ENCODE measurements at places on chromosomes 7 and 10.

DNA sequence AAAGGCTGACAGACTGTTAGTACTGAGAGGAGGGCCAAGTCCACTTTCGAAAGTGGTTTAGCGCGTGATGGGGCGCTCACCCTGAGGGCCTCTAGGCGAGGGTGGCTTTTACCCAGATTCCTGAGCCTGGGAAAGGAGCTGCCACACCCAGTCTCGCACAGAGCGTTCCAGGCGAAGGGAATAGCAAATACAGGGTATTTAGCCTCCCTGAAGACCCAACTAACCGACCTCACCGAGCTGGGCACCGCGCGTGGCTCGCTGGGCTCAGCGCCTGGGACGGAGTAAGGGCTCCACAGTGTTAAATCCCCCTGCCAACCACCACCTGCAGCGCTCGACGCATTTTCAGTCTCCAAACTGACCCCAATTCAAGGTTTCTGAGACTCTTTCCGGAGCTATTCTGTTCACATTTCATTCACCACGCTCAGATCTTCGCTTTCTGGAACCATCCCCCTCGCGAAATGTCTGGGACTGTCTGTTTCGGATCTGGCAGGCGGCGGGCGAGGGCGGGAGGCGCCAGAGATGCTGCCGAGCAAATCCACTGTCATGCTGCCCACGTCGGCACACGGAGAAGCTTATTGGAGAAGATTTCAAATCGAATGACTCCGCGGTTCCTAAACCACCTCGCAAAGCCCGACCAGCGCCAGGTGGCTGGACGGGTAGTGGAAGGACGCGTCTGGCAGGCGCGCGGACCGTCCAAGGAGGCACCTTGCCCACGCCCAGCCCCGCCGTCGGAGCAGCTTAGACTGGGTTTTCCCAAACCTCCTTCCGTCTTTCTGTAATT lies 1.4 kb upstream of the OSBPL3 start:
- DNase-seq, result peak; percentile 53

GRCh38 chr7:86706406-86706805 lies 62.7 kb downstream of the GRM3 start:
- DNase-seq, result no peak

- no peak for DNase-seq
Measured at GRCh38 chr7:92709912-92710311, 119.7 kb upstream of the FAM133B start.

- peak; percentile 39 for DNase-seq
Measured at GRCh38 chr10:105187243-105187642, 546.2 kb downstream of the SORCS3 start.

DNA sequence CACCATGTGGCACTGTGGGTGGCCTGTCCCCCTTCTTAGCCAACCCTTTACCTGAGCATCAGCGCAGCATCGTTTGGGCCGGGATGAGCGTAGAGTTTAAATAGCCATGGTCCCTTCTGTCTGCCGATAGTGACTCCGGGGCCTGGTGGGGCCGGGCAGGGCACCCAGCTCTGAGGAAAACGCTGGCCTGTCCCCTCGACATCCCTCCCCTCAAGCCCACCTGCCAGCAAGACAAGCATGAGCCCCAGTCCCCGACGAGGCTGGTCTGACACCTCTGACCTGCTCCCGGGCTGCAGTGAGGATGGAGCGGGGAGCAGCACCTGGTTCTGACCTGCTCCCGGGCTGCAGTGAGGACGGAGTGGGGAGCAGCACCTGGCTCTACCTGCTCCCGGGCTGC lies 31.1 kb upstream of the CNPY1 start:
- DNase-seq, result no peak

GRCh38 chr7:107355616-107356015 lies 114.2 kb upstream of the GPR22 start:
- peak; percentile 76 for DNase-seq

DNA sequence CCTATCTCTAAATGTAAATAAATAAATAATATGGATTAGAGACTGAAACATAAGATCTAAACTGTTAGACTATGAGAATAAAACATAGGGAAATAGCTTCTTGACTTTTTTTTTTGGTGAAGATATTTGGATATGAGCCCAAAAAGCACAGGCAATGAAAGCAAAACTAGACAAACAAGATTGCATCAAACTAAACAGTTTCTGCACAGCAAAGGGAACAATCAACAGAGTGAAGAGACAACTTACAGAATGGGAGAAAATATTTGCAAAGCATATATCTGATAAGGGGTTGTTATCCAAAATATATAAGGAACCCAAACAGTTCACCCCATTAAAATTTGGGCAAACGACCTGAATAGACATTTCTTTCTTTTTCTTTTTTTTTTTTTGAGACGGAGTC lies 148.1 kb downstream of the SUGCT start:
- no peak for DNase-seq

DNA sequence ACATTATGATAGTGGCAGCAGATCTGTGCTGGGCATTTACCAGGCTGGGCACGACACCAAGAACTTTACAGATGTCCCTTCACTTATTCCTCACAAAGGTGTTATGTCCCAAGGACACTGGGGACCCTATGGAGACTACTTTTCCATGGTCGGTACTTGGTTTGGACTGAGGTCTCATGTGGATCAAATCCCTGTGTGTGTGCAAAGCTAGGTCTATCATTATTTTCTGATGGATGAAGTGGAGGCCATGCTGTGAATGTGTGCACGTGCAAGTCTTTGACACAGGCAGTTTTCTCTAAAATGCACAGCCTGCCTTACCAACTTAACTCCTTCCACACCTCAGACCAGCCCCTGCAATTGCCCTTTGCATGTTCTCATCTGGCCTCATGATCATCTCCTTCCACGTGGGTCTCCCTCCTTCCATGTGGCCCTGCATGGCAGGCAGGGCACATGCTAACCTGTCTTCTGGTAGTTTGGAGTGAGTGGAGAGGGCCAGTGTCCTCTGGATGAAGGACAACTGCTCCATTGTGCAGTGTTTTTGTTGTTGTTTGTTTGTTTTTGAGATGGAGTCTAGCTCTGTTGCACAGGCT lies 16.0 kb upstream of the ZNF273 start:
- no peak for DNase-seq

DNA sequence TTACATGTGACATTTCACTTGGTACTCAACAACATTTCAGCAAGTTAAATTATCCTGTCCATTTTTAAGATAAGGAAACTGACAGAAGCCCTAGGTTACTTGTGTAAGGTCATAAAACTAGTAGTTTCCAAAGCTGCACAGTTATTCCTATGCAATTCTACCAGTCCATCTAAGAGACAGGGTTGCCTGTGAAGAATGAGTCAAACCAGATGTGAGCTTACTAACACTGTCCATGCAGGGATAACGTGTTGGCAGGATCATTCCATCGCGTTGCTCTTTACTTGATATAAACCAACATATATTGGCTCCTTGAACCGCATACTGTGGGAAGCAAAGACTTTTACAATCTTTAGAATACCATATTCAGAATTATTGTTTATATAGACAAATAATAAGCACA lies 280.9 kb upstream of the HGF start:
- peak; percentile 73 for DNase-seq

DNA sequence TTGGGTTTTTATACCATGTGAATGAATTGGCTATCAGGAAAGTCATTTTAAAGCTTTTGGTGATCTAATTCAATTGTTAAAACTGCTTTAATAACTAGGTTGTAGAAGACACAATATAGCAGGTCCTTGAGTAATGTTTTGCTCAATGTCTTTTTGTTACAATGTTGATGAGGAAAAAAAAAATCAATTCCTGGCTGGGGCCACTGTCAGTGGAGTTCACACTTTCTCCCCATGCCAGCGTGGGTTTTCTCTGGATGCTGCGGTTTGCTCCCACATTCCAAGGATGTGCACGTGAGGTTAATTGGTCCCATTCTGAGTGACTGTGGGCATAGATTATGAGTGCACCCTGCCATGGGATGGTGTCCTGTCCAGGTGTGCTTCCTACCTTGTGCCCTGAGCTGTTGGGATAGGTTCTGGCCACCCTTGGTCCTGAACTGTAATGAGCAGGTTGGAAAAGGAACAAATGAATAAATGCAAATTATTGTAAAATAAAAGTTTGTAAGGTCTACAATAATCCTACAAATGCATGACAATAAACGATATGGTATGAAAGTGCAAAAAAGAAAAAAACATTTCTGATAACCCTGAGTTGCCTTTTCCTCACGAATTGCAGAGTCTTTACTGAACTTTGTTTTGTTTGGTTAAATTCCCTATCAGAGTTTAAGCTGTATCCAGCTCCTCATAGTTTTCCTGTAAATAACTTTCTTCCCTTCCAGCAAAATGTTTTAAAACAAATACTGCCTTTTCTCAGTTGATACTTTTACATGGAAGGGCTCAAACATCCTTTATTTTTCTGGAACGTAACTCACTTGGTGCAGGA lies 62.7 kb downstream of the AKR1C4 start:
- DNase-seq, result no peak

DNA sequence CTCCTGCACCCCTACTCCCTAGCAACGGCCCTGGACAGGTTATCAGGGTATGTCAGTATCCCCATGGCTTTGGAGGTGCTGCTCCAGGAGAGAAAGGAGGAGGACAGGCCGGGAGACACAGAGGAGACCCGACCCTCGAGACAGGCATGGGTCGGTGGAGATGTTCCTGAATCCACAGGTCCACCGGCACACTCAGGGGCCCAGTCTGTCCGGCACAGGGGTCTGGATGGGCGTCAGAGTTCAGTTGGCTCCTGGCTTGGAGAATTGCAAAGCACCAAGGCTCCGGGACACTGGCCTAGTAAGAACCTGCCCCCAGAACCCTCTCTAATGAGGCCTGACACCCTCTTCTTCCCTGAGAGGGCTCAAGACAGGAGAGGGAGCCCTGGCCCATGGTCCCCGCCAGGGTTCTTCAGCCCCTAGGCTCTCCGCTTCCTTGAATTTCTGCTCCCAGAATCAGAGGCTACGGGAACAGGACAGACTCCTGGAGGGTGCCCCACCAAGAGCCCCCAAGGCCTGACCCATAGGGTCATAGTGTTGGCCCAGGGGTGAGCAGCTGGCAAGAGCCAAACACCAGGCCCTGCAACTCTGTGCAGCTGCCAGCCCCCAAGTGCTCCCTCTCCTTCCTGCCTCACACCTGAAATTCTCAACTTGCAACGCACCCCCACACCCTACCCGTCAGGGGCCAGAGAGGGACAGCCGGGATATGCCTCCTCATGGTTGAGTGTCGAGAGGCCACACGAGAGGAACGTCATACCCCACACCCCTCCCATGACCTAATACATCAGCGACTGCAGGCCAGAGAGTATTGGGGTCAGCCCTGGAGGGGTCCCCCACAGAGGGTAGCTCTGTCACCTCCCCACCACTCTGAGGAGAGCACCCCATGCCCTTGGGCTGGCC lies 5.5 kb upstream of the IRF5 start:
- no peak for DNase-seq

DNA sequence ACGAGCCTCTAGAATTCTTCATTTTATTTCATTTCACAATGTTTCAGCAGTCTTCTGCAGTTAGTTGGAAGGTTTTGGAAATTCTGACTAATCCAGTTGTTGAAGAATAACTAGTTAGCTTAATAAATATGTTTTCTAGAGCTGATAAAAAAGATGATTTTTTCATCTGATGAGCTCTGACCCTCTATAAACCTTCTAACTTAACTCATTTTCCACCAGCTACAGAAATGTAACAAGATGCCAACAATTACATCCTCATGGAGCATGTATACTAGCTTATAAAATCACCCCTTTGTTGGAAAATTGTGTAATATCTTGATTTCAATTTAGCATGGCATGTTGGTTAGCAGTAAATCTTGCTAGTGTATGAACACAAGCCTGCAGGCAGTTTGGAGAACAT lies 33.1 kb downstream of the KAT6B start:
- no peak for DNase-seq

DNA sequence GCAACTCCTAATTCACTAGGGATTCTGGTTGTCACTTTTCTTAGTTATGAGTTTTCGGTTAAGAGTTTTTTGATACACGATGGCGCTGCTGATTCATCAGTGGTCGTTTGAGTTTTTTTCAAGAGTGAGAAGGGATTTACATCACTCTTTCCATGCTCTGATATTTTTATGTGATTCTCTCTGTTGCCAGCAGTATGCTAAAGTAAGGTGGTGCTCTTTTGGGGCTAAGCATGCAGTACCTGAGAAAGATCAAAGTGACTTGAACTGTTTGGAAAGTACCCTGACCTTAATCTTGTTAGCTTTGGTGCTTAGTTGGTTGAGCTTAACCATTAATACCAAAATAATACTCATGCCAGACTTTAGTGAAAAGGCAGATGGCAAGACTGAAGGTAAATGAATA lies 28.1 kb downstream of the STAMBPL1 start:
- DNase-seq, result no peak

- no peak for DNase-seq
Measured at GRCh38 chr10:1050554-1050953, 1.6 kb upstream of the IDI1 start.

- DNase-seq, result peak; percentile 87
Measured at GRCh38 chr7:24882989-24883621, 96.9 kb downstream of the OSBPL3 start.

DNA sequence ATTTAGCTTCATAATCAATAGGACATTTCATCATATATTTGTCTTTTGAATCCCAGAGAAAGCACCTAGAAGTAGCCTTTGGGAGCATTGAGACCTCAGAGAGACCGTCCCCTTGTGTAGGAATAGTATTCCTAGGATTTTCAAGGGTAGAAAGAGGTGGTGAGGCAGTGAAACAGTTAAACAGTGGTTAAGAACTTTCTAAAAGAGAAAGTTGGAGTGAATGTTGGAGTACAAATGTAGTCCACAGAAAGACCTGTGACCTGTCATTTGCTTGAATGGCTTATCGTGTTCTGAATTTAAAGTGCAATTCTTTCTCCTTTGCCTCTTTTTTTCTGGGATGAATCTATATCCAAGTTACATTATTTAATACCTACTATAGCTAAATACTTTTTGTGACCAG lies 30.0 kb downstream of the GBF1 start:
- no peak for DNase-seq

- DNase-seq, result peak; percentile 47
Measured at GRCh38 chr10:23157691-23158369, 34.3 kb upstream of the PTF1A start.

GRCh38 chr7:68417659-68418058 lies 1180.6 kb upstream of the AUTS2 start:
- DNase-seq, result no peak

GRCh38 chr7:1663223-1663622 lies 6.9 kb upstream of the ELFN1 start:
- DNase-seq, result no peak

DNA sequence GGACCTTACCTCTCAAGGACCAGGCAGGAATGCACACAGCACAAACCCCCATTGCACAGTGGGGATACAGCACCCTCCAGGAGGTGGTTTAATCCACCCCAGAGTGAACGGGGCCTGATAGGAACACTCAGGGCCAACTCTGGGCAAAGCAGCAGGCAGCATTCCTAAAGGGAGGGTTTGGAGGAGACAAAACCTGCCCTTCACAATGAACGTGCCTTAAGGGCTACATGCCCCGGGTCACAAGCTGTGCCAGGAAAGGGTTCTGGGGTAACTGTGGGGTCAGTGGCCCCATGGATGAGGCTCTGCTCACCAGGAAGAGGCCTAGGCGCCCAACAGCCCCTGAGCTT lies 1.1 kb downstream of the GPRIN2 start:
- no peak for DNase-seq

- DNase-seq, result peak; percentile 56
Measured at GRCh38 chr7:2608921-2609411, 22.8 kb upstream of the TTYH3 start.

GRCh38 chr7:46421441-46422230 lies 500.6 kb upstream of the IGFBP3 start:
- DNase-seq, result no peak

GRCh38 chr7:17512181-17512675 lies 213.8 kb downstream of the AHR start:
- no peak for DNase-seq

All from fibroblast of upper back skin (primary cell).